Peyer's patch (tissue), 4 donors: ENCODE measurements at places on chromosomes 5 and 9. TPM values are rescaled to one million over a fixed set of nuclear protein-coding genes. Genes with fewer than 3 reads are reported as not detected.

DNA sequence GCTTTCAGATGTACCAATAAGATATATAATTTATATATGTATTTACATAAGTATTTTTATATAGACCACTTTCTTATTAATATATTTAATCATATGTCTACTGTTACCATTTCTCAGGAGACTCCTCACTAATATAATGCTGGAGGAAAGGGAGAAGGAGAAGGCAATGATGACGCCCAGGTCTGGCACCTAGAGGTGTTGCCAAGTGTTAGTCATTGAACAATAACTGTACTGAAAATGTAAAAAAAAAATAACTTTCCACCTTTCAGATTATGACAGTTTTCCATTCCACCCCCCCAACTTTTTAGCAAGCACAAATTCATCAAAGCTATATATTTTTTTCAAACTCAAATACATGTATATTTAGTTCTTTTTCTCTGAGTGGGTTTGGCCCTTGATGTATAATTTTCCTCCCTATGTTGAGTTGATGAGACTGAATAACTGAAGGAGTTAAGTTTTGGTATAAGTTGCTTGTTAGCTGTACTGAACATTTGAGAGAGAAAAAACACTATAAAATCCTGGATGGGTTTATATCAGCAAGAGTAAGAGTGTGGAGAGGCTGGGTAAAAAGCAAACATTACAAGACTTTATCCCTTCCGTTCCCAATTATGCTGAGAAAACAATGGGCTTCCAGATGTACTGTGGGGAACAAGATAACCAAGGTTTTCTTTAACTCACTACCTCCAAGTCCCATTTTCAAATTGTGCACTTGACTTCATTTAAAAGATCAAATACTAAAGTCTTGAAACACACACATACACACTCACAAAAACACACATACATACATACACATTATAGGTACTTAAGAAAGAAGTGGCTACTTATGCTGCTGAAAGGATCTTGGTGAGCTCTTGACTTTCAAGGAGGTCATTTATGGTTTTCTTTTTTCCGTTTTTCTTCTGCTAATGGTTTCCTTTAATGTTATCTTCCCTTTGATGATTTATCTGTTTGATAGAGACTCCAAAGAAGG is 142.8 kb upstream of the IFNE start:
- no peaks in the 10 kb centered on the region for H3K36me3 ChIP-seq
- no peak overlapping the region for H3K27ac ChIP-seq
- H3K4me1 ChIP-seq: no peaks in the 10 kb centered on the region

- H3K36me3 ChIP-seq: no peaks in the 10 kb centered on the region
- no peak for DNase-seq
- H3K27ac ChIP-seq: peak overlapping the region; percentile 56
- no peak overlapping the region for H3K4me3 ChIP-seq
- no peaks in the 10 kb centered on the region for H3K27me3 ChIP-seq
- H3K4me1 ChIP-seq: no peaks in the 10 kb centered on the region
Observed at GRCh38 chr9:110933350-110934001, 104.8 kb downstream of the LPAR1 start.

- no peak overlapping the region for H3K4me3 ChIP-seq
- no peak for DNase-seq
- H3K27ac ChIP-seq: no peak overlapping the region
- H3K36me3 ChIP-seq: no peaks in the 10 kb centered on the region
Observed at GRCh38 chr9:136047775-136048559, 47.1 kb downstream of the NACC2 start.

The SPATA9 gene
- not detected for total RNA-seq

- H3K36me3 ChIP-seq: no peaks in the 10 kb centered on the region
- H3K4me3 ChIP-seq: no peak overlapping the region
- H3K4me1 ChIP-seq: no peaks in the 10 kb centered on the region
- DNase-seq: no peak
- H3K27ac ChIP-seq: no peak overlapping the region
Observed at GRCh38 chr5:176595386-176595943, 14.5 kb downstream of the GPRIN1 start.

- no peaks in the 10 kb centered on the region for H3K36me3 ChIP-seq
- no peak overlapping the region for H3K27ac ChIP-seq
- H3K4me3 ChIP-seq: no peak overlapping the region
- DNase-seq: no peak
- no peaks in the 10 kb centered on the region for H3K4me1 ChIP-seq
- H3K27me3 ChIP-seq: no peaks in the 10 kb centered on the region
Observed at GRCh38 chr9:108049671-108050494, 560.3 kb upstream of the KLF4 start.

GRCh38 chr9:122332083-122332482 is 38.7 kb upstream of the PTGS1 start:
- no peak for DNase-seq
- H3K27me3 ChIP-seq: no peaks in the 10 kb centered on the region
- no peaks in the 10 kb centered on the region for H3K4me1 ChIP-seq
- no peak overlapping the region for H3K4me3 ChIP-seq

The PRRC1 gene
- total RNA-seq: 53.1 TPM
